DMS79 (cell line): ENCODE measurements at places on chromosomes 7 and 10.

DNA sequence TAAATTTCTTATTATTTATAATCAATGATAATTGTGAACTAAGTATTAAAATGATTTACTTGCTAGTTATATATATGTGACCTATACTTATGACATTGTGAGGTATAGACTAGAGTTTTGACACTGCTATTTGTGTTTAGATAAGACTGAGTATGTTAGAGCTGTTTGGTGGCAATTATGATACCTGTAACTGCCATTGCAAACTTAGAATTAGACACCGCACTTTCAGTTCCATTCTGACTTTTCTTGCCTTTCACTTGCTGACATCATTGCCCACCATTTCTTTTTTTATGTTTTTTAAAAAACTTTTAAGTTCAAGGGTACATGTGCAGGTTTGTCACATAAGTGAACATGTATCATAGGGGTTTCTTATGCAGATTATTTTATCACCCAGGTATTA is 214.5 kb downstream of the MBL2 start:
- no peak for DNase-seq

- no peak for DNase-seq
Measured at GRCh38 chr10:43255634-43256431, 11.0 kb downstream of the RASGEF1A start.

DNA sequence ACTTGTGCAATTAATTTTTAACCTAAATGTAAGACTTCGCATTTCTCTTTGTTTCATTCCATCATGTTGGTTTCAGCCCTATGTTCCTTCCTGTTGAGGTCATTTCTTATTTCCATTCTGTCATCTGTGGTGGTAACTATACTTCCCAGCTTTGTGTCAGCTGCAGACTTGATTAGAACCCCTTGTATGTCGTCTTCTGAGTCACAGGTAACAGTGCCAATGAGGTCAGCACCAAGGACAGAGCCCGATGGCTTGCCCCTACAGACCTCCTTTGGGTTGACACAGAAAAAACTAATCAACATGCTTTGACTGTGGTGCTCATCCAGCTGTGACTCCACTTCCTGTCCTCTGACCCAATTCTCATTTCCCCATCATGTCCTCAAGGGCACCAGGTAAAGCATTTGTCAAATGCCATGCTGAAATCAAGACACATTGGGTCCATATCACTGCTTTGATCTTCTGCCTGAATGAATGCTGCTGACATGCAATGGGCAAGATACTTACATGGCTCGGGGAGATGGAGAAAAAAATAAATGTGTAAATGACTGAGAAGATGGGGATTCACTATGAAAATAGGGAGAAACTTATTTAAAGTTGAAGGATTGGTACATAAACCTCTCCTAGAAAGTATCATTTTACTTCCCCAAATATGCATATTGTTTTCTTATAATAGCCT is 25.6 kb upstream of the CRTAC1 start:
- no peak for DNase-seq

DNA sequence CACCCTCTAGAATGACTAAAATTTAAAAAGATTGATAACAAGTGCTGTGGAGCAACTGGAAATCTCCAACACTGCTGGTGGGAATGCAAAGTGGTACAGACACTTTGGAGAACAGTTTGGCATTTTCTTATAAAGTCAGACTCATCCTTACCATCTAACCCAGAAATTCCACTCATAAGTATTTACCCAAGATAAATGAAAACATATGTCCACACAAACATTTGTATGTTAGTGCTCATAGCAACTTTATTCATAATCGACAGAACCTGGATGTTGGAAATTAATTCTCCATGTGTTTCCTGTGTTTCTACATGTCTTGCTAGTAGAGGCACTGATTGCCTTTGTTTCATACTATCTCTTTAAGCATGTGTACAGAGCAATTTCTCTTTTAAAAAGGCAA is 282.4 kb downstream of the AHR start:
- DNase-seq: no peak

GRCh38 chr7:142603870-142604448 is 145.3 kb upstream of the PRSS1 start:
- peak; percentile 3 for DNase-seq

GRCh38 chr7:35518767-35519166 is 176.2 kb downstream of the HERPUD2 start:
- DNase-seq: no peak

- DNase-seq: peak; percentile 48
Measured at GRCh38 chr7:36304099-36304425, 85.6 kb upstream of the ANLN start.

GRCh38 chr10:123135415-123136141 is at the start of gene HMX3:
Gene HMX3 (plus strand): TSS chr10:123135970. CDS start chr10:123136051, 81 bp downstream.
- DNase-seq: no peak

DNA sequence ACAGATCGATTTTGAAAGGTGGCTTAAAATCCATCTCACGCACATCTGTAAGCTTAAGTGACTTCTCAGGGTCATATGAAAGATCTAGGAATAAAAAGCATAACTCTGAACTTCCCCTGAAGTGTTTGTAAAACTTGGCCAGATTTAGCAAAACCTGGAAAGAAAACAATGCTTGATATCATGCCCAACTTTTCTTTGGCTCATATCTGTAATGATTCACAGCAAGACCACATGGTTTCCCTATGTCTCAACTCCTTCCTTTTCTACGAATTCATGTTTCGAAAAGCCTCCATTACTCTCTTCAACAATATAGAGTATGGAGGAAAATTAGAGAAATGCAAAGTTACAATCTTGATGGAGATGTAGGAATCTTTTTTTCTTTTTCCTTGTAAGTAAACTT is 20.1 kb upstream of the CABCOCO1 start:
- no peak for DNase-seq

GRCh38 chr10:113533801-113534200 is 19.1 kb upstream of the HABP2 start:
- no peak for DNase-seq

DNA sequence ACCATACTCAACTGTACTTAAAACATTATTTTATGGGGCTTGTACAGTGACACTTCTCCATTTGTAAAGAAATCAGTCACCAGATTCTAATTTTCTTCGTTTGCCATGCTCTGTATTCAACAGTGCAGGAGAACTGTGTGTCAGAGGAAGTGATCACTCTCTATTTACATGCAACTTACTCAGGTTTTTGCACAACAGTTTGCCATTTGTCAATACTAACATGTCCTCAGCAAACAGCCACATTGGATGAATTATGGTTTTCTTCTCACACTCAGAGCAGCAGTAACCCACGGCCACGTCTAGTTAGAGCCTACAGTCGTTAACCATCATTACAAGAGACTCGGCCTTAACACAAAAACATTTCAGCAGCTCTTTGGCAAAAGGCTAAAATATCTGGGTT is 69.2 kb upstream of the SP4 start:
- DNase-seq: no peak

GRCh38 chr10:15361131-15361530 is 10.0 kb downstream of the FAM171A1 start:
- no peak for DNase-seq

- no peak for DNase-seq
Measured at GRCh38 chr7:42476255-42476654, 239.2 kb upstream of the GLI3 start.

DNA sequence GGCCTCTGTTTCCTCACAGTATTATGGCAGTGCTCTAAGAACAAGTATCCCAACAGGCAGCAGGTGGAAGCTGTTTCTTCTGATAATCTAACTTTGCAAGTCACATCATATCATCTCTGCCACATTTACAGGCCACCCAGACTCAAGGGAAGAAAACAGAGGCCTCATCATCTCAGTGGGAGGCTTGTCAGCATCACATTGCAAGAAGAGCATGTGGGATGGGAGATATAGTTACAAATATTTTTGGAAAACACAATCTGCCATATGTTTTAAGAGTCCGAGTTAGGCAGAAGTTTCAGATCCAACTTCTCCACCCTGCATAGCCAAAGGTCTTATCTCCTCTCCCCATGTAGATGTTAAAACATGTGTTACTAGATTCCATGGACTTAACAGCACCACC is 130.4 kb upstream of the PDE1C start:
- no peak for DNase-seq

GRCh38 chr7:142300689-142301088 is 42.8 kb upstream of the PRSS58 start:
- DNase-seq: no peak

DNA sequence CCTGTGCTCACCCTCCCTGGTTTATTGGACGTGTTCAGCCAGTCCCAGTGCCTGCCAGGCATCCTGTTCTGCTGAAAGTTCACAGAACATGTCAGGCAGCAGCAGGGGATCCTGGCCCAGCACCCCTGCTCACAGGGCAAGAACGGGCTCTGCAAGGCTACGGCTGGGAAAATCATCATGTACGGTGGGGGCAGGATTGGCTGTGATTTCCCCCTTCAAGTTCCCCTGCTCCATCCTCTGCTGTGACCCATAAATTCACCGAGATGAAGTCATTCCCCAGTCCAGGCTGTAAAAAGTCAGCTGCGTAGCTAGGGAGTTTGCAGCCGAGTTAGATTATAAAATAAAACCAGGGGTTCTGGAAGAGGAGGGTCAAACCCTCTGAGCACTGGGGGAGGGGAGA is 484.1 kb upstream of the ZMIZ1 start:
- no peak for DNase-seq

GRCh38 chr10:86400705-86401587 is 34.4 kb upstream of the GRID1 start:
- no peak for DNase-seq

GRCh38 chr10:89115876-89116627 is 91.1 kb downstream of the CH25H start:
- no peak for DNase-seq

DNA sequence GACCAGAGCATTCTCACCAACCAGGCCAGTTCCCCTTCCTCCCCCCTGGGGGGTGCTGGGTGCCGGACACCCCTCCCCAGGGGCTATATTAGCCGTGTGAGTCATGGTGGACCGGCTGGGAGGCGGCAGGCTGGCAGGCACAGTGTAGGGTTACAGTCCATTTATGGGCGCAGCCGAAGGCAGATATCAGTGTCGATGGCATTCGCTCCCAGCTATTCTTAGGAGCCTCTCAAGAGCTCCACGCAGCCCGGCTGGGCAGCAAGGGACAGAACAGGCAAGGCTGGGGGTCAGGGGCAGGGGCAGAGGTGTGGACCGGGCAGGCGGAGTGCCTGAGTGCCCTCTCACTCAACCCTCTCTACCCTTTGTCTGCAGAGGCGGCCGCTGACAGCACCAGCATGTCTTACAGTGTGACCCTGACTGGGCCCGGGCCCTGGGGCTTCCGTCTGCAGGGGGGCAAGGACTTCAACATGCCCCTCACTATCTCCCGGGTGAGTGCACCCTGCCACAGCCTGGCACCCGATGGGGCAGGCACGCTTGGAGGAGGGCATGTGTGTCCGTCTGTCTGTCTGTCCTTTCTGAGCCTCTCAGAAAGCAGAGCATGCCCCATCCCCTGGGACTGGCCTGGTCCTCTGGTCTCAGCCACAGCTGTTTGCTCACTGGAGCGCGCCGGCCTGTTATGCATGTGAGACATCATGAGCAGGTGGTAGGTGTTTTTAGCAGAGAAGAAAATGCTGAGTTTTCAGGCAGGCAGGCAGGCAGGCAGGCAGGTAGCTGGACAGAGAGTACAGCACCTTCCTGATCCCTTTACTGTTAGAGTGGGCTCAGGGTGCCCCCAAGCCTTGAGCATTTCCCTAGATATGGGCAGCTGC is at the start of gene LDB3:
TSS of gene LDB3 (plus strand) at position 215 of the 869 bp plus-strand sequence. CDS start at position 396, 181 bp downstream.
- peak; percentile 84 for DNase-seq

GRCh38 chr7:33893377-33893776 is 12.0 kb upstream of the BMPER start:
- no peak for DNase-seq

GRCh38 chr7:83072576-83073517 is 89.8 kb downstream of the PCLO start:
- no peak for DNase-seq

DNA sequence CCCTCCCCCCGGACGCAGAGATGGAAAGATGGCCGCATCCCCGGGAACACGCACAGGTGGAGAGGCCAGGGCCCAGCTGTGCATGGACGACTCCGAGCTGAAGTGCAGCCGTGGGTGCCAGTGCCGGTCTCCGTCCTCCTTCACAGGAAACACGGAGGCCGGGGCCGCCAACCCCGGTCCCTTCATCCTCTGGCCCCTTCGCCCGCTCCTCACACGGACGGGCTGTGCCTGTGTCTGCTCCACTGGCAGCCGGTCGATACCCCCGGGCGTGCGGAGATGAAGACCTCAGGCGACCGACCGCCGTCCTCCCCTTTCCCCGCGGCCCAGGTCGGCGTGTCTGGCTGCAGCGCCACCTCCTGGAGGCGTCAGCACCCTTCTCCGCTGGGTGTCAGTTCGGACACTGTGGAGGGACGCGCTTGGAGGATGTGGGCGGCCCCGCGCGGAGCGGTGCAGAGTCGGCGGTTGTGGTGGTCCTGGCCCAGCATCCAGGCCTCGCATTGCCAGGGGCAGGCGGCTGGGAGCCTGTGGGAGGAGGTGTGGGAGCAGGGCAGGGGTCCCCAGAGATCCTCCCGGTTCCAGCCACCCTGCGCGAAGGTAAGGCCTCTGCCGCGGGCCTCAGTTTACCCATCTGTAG is 9.9 kb downstream of the ZNF511 start:
- DNase-seq: no peak

DNA sequence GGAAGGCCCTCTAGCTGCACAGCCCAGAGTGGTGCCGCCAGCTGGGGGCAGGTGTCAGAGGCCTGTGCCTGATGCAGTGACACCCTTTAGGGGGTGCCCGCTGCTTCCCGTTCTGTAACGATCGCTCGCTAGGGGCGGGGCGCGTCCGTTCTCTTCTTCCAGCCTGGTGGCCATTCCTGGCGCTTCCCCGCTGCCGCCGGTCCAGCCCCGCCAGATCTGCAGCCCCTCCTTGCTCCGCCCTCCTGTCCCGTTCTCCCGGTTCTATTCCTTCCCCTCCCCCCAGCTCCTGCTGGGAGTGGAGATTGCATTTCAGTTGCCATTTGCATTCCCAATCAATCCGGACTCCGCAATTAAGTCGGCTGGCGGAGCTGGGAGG is 39.2 kb downstream of the AGAP3 start:
- no peak for DNase-seq

- DNase-seq: no peak
Measured at GRCh38 chr10:5530412-5530806, 5.6 kb downstream of the CALML3 start.

DNA sequence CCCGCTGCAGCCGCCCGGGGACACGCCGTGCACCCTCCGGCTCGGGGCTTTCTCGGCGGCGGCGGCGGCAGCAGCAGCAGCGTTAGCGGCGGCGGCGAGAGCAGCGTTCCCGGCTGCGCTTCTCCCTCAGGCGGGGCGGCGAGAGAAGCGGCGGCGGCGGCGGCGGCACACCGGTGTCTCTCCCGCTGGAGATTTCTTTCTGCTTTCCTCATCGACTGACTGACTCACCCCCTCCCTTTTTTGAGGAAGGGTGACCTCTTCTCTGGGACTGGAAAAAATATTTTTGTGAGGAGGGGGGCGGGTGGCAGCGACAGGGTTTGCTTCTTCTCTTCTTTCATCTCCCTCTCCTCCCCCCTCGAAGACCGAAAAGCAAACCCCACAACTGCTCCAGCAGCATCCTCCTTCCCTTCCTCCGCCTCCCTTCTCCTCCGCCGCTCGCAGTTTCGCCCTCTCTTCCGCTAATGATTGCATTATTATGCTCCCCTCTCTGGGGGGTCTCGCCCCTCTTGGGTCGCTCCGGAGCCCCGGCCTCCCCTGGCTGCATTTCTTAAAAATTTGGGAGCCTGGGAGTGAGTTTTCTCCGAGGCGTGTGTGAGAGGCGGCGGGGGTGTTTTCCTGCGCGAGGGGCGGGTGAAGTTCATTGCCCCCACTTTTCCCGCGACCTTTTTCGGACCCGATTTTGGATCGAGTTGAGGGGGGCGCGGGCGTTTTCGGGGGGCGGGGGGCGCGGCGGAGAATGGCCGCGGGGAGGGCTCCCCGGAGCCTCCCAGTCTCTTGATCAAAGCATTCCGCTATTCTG is 411 bp downstream of the AUTS2 start:
- no peak for DNase-seq

- DNase-seq: no peak
Measured at GRCh38 chr7:150745086-150745485, 7.9 kb downstream of the GIMAP5 start.
